ENCODE measurements at places on chromosomes 12 and 14.
A peak's percentile ranks its signal among the peaks of the same experiment; 100 is the strongest.

GRCh38 chr12:19288603-19289244 is 150.6 kb upstream of the AEBP2 start:
- no peak for DNase-seq

GRCh38 chr14:96903444-96904023 is 106.4 kb downstream of the VRK1 start:
- DNase-seq: peak; percentile 40

- DNase-seq: no peak
These were observed 54.6 kb downstream of the TRAFD1 start for GRCh38 chr12:112179916-112180315.

DNA sequence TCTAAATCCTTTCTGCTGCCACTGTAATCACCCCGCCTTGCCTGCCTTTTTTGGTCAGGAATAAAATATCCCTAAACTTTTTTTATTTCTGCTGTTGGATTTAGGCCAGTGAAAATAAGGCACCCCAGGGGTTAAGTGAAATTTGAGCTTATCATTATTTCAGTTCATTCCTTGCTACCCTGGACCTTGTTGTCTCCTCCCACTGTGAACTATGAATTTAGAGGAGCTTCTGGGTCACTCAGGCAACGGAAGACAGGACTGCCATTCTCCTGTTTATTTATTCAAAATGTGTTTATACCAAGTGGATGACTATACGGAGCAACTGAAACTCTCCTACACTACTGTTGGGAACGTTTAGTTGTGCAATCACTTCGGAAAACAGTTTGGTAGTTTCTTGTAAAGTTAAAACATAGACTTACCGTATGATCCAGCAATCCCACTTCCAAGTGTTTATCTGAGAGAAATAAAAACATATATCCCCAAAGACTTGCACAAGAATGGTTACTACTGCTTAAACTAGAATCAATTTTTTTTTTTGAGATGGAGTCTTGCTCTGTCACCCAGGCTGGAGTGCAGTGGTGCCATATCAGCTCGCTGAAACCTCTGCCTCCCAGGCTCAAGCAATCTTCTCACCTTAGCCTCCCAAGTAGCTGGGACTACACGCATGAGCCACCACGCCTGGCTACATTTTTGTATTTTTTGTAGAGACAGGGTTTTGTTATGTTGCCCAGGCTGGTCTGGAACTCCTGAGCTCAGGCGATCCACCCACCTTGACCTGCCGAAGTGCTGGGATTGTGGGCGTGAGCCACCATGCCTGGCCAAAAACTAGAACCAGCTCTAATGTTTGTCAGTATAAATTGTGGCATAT is 2.3 kb upstream of the TRAFD1 start:
- no peak for DNase-seq

- no peak for DNase-seq
These were observed 569.9 kb downstream of the DIO2 start for GRCh38 chr14:79641371-79641770.

DNA sequence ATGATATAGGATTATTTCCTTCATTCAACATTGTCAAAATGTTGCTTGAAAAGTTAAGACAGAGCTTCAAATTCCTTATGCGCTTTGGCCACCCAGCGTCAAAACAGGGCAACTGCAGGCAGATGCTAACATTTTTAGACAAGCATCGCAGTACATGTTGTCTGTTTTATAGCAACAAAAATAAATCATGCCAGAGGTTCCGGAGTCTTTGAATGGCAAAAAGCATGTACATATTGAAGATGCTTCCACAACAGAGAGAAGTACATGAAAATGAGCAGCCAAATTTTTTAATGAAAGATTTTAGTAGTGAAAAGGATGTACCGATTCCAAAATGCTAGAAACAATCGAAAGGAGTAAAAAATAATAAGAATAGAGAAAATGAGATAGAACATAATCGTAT is 49.8 kb upstream of the USP15 start:
- DNase-seq: no peak

GRCh38 chr14:39264558-39264957 is 30.8 kb downstream of the MIA2 start:
- no peak for DNase-seq
